ENCODE measurements at places on chromosomes 5 and 9.
A peak's percentile ranks its signal among the peaks of the same experiment; 100 is the strongest.

GRCh38 chr5:135444881-135445280 is 2.3 kb downstream of the DCANP1 start:
- DNase-seq = no peak

- DNase-seq = no peak
These were observed 10.8 kb downstream of the KLF4 start for GRCh38 chr9:107478805-107479204.

DNA sequence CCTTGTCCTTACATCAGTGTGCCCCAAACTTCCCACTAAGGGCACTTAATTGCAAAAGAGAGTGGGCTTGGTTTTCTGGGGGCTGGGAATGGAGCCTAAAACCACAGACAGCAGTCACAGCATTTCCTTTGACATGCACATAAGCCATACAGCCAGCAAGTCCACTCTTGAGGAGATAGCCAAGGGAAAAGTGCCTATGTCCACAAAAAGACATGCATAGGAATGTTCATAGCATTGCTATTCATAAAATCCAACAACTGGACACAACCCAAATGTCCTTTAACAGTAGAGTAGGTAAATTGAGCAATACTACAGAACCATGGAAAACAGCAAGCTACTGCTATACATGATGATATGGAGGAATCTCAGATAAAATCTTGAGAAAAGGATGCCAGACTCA is 11.7 kb upstream of the FAT2 start:
- DNase-seq = no peak

- no peak for DNase-seq
These were observed 960 bp downstream of the CANX start for GRCh38 chr5:179699616-179700237.

GRCh38 chr9:124108216-124108615 is 96.6 kb downstream of the LHX2 start:
- no peak for DNase-seq

GRCh38 chr5:81819556-81820317 is 68.8 kb upstream of the SSBP2 start:
- DNase-seq = no peak

DNA sequence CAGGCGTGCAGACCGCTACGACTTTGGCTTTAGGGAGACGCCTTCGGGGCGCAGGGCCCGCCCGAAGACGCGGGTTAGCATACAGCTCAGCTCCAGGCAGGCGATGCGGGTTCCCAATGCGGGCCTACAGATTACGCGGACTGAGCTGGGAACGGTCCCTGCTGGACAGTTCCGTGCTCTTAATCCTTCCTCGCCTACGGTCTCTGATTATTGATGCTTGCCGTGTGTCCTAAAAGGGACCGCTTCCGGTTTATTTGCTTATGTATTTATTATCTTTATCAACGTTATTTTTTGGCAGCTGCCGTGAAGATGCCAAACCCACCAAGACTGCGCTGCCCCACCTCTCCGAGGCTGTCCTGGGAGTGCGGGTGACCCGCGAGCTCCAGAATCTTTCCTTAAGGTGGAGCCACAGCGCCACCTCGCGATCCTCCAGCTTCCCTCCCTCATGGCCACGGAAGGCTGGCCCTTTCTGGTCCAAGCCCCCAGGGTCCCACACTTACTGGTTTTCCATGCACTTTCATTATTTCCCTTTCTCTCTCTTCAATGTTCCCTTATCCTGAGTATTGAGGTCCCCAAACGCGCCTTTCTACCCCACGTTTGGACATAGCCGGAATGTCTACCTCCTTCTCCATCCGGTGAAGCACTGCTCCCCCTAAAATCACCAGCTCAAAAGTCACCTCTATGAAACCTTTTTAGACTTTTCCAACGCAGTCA is 7.0 kb upstream of the EBF1 start:
- DNase-seq = peak; percentile 64

DNA sequence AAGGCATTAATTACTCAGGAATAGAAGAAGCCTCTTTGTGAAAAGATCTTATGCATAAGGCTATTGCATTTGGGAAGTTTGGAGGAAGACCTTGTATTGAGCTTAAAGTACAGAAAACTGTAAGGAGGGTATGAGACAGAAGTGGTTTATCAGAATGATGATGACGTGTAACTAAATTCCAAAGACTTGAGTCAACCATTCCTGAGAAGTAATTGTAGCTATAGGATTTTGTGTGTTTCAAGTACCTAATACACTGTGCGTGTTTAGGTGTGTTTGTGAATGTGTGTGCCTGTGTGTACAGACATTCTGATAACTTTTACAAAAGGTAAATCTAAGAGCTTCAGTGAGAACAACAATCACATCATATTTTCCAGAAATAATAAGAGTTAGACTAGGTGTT is 46.5 kb upstream of the IRX2 start:
- no peak for DNase-seq

DNA sequence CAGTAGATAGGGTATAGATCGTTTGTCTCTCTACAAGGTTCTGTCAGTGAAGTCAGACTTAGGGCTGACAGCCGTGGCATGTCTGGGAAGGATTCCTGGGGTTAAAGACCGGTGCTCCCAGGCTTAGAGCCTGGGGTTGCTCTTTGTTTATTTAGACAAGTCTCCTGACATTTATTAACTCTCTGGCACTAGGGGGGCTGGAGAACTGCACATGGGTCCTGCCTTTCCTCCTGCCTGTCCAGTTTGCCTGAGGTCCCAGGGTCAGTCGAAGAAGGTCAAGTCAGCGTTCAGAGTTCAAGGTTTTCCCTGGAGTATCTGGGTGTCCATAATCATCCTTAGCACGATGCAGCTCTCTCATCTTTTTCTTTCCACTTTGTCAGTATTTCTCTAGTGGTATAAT is 5.6 kb downstream of the EGFLAM start:
- no peak for DNase-seq

DNA sequence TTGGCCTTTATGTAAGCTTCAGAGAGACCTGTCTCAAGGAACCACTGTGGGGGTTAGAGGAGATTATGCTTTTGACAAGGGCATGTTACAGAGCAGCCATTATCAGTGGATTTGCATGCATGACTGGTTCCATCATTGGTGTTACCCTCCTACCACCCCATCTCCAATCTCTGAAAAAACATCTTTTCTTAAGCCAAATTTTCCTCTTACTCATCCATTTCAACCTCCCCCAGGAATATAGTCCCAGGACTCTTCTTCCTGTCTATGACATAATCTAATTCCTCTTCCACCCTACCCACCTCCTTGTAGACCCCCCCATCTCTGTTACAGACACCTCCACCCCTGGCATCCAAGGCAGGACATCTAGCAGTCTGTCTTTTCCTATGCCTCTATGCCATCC is 33.1 kb upstream of the ADRB2 start:
- no peak for DNase-seq

DNA sequence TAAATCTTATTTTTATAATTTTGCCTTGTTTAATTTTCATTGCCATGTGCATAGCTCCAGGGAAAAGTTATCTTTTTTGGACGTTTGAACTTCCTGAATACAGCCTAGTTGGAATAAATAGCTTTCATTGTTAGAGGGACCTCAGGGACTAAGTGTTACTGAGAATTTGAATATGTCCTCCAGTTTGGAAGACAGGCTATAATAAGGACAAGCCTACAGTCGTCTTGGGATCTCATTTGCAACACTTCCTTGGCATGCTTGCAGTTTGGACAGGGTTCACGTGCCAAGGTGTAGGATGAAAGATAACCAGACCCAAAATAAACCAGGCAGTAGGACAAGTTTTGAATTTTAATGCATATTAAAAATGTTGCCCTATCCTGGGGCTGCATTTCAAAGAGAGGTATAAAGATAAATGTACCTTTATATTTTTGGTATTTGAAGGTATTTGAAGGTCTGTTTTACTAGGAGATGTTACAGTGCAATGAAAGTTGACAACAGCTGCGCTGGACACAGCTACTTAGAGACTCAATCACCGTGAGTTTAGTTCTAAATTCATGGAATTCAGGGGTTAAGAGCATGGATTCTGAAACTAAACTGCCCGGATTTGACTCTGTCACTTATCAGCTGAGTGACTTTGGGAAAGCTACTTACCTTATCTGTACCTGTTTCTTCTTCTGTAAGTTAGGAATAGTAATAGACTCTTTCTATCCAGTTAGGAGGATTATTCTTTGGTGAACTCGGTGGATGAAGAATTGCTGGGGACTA is 134.1 kb downstream of the ACTBL2 start:
- DNase-seq = no peak

DNA sequence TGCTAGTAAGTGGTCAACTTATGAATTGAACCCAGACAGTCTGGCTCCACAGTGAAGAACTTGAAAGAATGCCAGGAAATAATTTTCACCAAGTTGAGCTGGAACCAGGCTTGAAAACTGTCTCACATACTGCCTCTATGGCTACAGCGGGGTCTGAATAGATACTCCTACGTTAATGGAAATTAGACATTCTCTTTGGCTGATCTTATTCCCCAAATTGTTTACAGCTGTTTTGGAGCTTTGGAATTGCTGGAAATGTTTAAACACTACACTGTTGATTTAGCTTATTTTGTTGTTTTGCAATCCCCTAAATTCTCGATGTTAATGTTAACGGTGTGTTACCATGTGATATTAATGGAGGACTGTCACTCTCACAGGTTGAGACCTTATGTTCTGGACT is 146.4 kb downstream of the FBXL7 start:
- no peak for DNase-seq

DNA sequence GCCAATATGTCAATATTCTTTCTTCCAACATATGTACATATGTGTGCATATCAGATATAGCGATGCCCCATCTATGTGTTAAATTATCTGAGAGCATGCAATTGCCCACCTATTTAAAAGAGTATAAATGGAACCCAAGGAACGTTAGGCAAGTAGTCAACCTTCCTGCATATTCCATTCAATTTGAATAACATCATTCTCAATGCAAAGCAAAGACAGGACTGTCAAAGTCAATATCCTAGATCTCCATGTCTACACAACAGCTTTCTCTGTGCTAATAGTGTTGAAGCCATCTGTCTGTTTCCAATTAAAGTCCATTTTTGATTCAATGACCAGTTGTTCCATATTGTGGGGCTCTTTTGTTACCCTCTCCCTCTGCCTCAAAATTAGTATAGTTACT is 85.3 kb upstream of the COX7C start:
- DNase-seq = no peak

DNA sequence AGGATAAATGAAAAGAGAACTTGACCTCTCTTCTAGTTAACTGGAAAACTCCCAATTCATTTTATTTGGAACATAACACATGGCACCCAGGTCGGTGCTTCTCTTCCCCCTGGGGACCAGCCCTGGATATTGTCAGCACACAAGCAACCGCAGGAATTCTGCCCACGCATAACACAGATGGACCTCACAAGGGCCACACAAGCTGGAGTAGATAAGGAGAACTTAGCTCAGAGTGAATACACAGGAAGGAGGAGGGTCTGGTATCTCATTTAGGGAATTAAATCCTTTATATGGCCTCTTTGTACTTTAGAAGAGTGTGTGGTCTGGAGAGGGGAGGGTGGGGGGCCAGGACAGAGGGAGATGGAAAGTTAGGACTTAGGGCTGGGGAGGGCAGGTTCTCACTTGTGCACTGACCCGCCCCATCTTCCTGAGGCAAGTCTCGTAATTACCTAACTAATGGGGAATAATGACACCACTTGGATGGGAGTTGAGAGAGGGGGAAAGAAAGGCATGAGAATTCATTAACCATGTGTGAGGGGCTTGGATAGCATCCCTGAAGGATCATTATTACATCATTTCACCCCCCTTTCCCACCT is 341.2 kb upstream of the WWC1 start:
- no peak for DNase-seq

GRCh38 chr9:130931508-130932254 is 7.4 kb downstream of the FIBCD1 start:
- no peak for DNase-seq

- DNase-seq = no peak
These were observed 254.3 kb upstream of the NFIL3 start for GRCh38 chr9:91677822-91678436.

GRCh38 chr5:57845025-57845424 is 362.4 kb upstream of the ACTBL2 start:
- DNase-seq = no peak

DNA sequence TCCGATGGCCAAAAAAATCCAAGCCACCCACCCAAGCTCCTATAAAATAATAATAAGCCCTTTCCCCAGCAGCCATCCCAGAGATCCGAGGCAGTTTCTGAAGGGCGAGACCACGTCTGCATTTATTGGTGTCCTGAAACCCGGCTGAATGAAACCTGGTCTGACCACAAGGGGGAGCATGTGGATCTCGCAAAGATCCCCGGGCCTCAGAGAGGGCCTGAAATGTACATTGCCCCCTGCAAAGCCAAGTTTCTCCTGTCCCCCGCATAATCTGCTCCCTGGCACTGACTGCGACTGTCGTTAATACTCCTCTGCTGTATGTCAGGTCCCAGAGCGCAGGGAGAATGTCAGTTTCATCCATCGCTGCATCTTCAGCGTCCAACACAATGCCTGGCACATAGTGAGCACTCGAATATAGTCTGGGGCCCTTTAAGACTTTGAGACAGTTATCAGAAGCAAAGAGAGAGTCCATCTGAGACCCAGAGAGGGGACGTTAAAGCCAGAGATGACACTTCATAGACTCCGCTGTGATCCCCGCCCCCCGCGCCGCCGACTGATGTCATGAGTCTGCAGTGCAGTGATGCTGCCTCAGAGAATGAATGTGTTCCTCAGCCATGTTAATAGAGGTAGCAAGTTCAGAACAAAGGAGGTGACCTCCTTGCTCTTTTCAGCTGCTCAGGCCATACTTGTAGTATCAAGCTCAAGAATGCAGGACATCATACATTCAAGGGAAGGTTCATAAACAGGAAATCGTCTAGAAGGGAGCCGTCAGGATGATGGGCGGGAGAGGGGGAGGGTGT is 74.5 kb upstream of the BARHL1 start:
- DNase-seq = peak; percentile 43

DNA sequence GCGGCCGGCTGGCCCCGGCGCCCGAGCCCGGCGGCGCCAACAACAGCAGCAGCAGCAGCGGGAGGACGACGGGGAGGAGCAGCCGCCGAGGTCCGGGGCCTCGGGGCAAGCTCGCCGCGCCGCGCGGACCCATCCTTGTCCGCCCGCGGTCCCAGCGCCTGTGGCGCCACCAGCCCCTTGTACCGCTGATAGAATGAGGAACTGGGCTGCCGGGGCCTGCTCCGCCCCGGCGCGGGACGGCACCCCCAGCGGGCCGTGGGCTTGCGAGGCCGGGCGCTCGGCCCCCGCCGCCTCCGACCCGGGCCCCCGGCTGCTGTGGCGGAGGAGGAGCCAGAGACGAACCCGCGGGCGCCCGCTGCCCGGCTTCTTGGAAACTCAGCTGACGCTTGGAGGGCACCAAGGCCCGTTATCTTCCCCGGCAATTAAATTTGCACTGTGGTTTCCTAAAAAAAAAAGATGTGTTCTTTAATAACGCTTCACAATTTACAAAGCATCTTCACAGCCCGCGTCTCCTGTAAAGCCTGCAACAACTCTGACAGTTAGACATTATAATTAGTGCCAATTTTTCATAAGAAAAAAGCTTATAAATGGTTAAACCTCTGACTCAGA is at the start of gene ARSB:
Gene ARSB, minus strand, starts transcription at position 195 of the 609 bp plus-strand sequence. Its CDS starts 62 bp downstream, at position 133.
- DNase-seq = peak; percentile 12

DNA sequence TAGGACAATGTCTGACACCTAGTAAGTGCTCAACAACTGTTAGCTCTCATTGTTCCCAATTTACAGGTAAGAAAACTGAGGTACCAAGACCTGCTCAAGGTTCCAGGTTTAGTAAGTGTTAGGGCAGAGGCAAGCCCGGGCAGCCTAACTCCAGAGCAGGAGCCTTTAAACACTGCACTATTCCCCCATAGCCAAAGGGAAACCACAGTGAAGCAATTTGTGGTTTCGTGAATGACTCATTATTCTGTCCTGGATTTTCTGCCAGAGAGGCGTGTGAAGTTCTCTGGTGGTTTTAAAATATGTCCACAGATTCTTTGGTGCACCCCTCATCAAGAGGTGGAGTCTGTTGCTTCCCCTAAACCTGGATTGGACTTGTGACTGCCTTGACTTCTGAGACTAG is 1.0 kb upstream of the MCC start:
- DNase-seq = no peak

- DNase-seq = no peak
These were observed 22.4 kb downstream of the DDX31 start for GRCh38 chr9:132647355-132647754.
